ENCODE measurements at places on chromosomes 7 and 10.

DNA sequence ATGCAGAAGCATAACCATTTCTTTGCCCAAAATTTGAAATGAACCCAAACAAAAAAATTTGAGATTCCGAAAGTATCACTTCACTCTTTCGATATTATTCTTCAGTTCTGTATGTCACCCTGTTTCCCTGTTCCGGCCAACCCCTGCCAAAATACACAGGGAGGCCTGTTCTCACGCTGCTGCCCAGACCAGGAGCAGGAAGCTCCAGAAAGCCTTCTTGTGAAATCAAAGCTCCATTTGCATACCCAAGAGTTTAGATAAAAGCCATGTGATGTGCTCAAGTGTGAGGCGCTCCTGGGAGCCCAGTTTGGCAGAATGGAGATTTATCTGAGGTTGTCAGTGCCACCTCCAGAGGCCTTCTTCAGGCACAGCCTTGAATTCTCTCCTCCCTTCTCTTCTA lies 236.2 kb downstream of the FGFR2 start:
- no peak for DNase-seq

- peak; percentile 71 for DNase-seq
Measured at GRCh38 chr7:155598810-155599210, 45.7 kb upstream of the RBM33 start.

GRCh38 chr7:4906682-4907081 lies 23.2 kb upstream of the RADIL start:
- DNase-seq: no peak

DNA sequence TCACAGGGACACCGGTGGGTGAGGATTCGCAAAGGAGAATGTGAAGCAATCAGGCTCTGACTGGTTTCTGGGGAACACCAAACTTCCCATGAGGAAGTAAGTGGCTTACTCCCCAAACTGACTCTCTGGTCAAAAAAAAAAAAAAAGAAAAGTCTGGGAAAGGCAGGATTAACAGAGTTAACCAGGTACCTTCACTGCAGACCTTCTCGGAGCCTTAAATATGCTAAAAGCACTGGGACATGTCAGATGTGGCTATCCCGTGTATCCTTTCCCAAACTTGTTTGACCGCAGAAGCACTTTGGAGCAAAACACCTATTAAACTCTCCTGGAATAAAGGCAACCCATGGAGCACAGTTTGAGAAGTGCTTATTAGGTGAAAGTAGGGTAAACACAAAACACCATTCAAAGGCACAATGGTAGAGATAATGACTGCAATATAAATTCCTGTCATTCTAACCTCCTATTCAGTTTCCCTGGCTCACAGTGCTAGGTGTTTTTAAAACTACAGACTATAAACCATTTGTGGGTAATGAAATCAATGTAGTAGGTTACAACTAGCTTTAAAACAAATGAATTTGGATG lies 44.1 kb upstream of the MXI1 start:
- no peak for DNase-seq

DNA sequence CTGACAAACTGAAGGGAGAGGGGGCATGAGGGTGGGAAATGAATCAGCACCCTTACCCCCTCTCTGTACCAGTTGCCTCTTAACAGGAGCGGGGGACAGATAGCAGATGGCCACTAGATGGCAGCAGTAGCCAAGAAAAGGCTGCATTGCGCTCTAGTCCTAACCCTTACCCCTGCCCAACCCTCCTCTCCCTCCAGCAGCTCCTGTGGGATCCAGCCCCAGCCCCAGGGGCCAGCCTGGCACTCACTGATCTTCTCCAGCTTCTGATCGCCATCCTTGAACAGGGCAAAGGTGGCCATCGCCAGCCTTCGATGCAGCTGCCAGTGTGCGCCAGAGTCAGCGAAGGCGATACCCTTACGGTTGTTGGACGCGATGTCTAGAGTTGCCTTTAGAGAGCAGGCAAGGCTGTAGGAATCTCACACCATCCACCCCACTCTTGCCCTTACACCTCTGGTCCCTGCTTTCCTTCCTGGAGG lies 2.2 kb downstream of the CYP17A1 start:
- peak; percentile 57 for DNase-seq

DNA sequence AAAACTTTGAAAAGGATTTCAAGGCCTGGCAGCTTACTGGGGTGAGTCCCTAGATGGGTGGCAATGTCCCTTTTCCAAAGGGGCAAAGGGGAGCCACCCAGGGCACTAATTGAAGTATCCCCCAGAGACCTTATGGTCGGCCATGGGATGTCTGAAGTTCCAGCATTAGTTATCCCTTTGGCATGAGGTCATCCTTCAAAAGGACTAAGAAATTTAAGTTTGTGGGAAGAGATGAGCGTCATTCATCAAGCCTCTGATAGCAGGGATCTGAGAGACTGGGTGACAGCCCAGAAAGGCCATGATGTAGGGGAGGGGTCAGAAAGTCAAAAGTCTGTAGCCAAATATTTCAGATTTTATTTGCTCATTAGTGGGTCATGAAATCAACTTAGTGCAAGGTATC lies 195.3 kb downstream of the ZNF438 start:
- DNase-seq: no peak

DNA sequence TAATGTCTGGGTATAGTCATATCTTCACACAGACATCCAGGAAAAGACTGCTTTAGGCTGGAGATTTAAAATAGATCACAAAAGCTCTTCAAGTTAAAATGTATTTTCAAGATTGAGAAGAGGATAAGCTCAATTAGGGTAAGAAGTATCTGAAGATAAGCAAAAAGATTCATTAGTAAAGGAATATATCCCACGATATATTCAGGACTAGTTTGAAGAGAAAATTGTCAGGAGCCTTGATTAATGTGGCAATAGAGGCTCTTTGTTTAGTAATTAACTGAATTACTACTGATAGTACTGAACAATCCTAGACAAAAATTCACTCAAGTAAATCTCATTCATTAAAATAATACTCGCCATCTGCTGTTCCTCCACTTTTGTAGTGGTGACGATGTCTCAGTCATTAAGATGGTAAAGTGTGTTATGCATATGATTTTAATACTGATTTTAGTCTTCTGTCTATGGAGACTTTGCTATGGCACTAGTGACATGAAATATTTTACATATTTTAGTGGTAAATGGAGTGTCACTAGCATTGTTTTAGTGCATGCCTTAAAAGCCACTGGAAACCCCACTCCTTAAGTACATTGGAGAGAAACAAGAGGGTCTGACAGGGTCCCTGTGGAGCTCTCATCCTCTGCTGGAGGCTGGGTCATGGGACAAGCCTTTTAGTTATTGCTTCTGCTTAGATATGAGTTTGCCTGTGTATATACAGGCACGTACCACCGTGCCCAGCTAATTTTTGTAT lies 32.8 kb downstream of the INPP5F start:
- DNase-seq: no peak

DNA sequence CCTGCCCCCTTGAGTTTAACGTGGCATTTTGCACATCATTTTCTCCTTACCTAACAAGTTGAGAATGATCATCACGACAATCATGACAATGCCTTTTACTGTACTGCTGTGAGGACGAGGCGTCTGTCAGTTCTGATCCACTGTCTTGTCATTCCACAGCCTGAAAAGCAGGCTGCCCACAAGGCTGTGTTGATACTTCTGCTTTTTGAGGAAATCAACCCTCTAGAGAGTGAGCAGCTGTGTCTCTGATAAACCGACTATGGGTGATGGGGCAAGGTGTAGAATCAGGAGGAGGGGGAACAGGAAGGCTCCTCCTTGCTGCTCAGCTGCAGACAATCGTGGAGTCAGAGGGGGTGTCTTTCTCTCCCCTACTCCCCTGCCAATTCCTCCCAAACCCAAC lies 30.6 kb upstream of the C10orf120 start:
- no peak for DNase-seq

GRCh38 chr7:2810682-2811415 lies 33.3 kb downstream of the GNA12 start:
- DNase-seq: no peak

DNA sequence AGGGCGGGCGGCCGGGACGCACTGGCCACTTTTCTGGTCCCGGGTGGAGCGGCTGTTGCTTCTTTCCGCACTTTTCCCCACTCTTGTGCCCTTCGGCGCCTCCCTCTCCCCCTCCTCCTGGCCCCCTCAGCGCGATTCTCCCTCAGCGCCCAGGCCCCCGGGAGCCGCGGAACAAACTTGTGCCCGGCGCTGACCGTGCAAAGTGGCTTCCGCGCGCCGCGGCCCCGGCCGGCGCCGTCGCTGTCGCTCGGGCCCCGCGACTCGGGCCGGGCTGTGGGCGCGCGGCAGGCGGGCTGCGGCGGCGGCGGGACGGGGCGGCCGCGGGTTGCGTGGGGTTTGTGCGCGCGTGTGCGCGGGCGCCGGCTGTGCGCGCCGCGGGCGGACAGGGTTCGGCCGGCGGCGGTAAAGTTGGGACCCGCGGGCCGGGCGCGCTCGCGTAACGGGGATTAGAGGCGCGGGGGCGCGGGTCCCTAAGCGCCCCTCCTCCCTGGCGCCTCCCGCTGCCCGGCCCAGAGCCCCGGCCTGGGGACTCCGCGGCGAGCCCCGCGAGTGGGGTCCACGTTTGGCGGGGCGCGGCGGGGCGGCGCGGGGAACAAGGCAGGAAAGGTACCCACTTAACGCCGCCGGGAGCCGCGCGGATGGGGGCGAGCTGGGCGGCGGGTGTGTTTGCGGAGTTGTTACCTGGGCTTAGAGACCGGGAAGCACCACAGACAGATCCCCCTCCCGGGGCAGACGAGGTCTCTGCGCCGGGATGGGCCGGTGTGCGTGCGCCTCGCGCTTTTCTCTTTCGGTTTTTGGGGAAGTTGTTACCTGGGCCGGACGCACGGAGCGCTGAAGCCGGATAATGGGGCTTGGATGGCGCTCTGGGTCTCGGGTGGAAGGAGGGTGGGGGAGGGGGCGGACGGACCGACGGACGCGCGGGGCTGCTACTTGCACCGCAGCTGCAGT lies 860 bp downstream of the ZEB1 start:
- DNase-seq: peak; percentile 7

- no peak for DNase-seq
Measured at GRCh38 chr10:19947656-19948055, 131.4 kb downstream of the PLXDC2 start.

GRCh38 chr10:6047847-6048246 lies 14.3 kb downstream of the IL2RA start:
- DNase-seq: no peak

DNA sequence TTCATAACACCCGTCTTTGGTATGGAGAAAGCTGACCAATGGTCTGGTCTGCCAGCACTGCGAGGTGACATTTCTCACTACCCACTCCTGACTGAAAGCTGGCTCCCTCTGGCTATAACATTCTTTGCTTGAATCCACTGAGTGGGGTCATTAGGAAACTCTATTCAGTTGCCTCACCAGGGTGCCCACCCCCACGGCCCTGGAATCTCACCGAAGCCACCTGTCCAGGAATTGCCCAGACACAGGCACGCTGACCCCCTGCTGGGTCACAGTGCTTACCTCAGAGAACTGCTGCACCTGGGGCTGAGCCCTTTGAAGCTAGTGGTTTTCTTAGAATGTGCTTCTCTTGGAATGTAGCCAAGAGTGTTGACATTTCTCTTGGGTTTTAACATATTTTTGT lies 28.6 kb downstream of the HECW1 start:
- no peak for DNase-seq

DNA sequence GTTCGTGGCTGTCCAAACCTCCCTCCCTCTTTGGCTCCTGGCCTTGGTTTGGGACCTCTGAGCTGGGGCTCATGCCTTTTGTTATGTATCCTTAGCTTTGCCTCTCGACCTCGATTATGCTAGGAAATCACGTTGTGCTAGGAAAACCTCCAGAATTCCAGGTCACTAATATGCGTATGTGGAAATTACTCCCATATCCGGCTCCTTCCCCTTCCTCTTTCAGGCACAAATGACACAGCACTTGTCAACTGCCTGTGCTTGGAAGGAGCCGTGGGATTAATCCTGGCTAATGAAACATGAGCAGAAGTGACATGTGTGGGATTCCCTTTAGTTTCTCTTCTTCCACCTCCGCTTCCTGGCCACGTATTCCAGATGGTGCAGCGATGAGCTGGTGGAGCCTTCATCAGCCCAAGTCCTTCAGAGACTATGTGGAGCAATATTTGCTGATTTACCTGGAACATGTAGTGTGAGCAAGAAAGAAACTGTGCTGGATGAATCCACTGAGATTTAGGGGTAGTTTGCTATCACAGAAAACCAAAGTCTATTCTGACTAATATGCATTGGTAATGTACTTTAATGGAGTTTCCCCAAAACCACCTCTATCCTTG lies 149.2 kb downstream of the REEP3 start:
- no peak for DNase-seq

- DNase-seq: no peak
Measured at GRCh38 chr10:21527598-21528235, 2.2 kb upstream of the SKIDA1 start.

DNA sequence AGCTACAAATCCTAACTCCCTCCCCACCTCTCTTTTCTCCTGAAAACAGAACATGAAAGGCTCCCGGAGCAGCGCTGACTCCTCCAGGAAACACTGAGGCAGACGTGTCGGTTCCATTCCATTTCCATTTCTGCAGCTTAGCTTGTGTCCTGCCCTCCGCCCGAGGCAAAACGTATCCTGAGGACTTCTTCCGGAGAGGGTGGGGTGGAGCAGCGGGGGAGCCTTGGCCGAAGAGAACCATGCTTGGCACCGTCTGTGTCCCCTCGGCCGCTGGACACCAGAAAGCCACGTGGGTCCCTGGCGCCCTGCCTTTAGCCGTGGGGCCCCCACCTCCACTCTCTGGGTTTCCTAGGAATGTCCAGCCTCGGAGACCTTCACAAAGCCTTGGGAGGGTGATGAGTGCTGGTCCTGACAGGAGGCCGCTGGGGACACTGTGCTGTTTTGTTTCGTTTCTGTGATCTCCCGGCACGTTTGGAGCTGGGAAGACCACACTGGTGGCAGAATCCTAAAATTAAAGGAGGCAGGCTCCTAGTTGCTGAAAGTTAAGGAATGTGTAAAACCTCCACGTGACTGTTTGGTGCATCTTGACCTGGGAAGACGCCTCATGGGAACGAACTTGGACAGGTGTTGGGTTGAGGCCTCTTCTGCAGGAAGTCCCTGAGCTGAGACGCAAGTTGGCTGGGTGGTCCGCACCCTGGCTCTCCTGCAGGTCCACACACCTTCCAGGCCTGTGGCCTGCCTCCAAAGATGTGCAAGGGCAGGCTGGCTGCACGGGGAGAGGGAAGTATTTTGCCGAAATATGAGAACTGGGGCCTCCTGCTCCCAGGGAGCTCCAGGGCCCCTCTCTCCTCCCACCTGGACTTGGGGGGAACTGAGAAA lies 30.4 kb downstream of the PFKFB3 start:
- no peak for DNase-seq

- no peak for DNase-seq
Measured at GRCh38 chr7:28168393-28169158, 12.0 kb downstream of the JAZF1 start.

GRCh38 chr7:80622541-80622940 lies 15.9 kb upstream of the CD36 start:
- DNase-seq: no peak

DNA sequence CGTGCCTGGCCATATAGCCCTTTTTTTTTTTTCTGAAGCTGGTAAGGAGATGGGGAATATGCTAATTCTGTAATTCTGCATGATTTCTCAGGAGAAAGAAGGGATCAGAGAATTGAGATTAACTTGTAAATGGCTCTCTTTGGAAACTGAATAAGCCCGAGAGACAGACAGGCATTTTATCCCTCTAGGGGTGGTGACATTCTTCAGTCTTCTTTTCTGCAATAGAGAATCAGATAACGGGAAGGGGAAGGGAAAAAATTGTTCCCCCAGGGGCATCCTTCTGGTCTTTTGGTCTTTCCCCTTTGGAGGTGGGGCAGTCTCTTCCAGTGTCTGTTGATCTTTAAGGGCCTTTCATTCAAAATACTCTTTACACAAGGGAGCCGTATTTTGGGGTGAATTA lies 34.2 kb downstream of the HK1 start:
- DNase-seq: no peak

GRCh38 chr7:69190025-69190424 lies 408.2 kb upstream of the AUTS2 start:
- DNase-seq: no peak
